SK-MEL-5 (cell line): ENCODE measurements at places on chromosomes 7 and 10. TPM values are rescaled to one million over a fixed set of nuclear protein-coding genes. Genes with fewer than 3 reads are reported as not detected.
A peak's percentile ranks its signal among the peaks of the same experiment; 100 is the strongest.

DNA sequence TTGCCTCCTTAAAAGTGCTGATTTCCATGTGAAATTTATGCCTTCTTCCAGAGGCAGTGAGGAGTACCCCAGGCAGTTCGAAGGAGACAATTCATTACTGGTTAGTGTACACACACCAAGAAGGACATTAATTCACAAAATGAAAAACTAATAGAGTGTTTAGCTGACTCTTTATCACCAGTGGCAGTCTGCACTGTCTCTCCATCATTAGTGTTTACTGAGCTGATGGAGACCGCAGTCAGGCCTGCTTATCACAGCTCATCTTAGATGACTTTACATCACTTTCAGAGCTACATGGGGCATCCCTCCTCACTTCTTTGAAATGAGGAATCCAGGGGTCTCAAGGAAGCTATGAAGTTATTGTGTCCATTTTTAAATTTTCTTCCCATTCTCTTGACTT, 155.5 kb upstream of the LRGUK start:
- no peak for DNase-seq

GRCh38 chr10:89563861-89564478, 28.6 kb upstream of the SLC16A12 start:
- peak; percentile 45 for DNase-seq

DNA sequence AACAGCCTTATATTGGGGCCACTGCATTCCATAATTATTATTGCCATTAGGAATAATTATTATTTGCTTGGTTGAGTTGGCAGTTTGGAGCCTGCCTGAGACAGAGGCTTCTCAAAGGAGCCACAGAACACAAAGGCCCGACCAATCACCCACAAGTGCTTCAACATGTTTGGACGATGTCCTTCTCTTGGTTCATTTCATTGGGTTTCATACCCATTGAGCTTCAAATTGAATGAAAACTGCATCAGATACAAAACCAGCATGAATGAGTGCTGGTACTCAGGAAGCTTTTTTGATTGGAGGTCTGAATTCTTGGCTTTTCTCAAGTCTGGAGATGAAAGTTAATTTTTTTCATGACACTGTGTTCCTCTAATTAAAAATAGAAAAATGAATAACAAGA, 168.3 kb downstream of the CREB5 start:
- DNase-seq: no peak

Gene FRMD4A
- total RNA-seq: 9.9 and 34.8 TPM in 2 replicates

DNA sequence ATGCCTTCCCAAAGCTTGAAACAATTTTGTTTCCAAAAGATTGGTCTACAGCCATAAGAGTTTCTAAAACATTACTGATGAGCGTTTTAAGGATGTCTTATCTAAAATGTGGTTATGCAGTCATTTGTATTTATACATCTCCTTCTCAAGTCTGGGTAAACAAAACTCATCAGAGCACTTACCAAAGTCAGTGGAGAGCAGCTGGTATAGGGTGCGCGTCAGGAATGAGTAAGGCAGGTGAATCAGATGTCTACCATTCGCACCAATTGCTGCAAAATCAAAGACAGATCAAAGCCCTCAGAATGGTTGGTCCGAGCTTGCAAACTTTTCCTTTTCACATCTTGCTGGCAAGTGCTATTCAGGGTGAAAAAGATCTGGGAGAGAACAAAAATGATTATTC, 65.6 kb upstream of the FAM171A1 start:
- DNase-seq: no peak

Gene ZFAND2A
- total RNA-seq: 22.8 and 23.5 TPM in 2 replicates
